Psoas muscle (tissue), 8 donors: ENCODE measurements at places on chromosomes 2 and 18.

DNA sequence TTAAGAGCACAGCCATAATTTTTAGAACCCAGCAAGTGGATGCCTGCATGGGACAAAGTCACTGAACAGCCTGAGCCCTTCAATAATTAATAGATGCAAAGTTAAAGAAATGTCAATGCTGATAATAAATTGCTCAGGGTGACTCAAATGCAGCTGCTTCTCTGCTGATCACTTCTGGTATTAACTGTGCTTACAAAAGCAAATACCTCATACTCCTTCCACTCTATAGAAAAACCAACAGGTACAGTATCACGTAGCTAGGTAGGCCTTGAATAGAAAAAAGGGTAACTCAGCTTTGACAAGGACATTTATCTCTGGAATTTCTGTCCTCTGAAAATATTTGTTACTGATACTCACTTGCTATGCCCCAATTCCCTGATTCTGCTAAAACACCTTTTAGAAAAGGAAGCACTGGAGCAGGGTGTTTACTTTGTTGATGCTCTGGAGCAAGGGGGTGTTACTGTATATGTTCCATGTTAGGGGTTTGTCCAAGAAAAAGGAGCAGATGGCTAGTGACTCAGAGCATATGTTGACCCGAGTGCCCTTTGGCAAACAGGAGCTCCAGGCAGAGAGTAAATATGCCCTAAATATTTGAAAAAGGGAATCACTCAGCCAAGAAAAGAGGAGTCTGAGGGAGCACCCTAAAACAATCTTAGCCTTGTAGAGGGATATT, 59.1 kb upstream of the RTN4 start:
- DNase-seq = no peak

DNA sequence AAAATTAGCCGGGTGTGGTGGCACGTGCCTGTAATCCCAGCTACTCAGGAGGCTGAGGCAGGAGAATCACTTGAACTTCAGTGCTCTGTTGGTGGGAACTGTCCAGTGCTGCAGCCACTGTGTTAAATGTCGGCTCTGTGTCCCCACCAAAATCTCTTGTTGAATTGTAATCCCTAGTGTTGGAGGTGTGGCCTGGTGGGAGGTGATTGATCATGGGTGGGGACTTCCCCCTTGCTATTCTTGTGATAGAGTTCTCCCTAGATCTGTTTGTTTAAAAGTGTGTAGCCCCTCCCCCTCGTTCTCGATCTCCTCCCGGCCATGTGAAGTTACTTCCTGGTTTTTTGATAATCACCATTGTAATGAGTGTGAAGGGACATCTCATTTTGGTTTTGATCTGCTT, 9.8 kb upstream of the RPL31 start:
- DNase-seq = no peak

DNA sequence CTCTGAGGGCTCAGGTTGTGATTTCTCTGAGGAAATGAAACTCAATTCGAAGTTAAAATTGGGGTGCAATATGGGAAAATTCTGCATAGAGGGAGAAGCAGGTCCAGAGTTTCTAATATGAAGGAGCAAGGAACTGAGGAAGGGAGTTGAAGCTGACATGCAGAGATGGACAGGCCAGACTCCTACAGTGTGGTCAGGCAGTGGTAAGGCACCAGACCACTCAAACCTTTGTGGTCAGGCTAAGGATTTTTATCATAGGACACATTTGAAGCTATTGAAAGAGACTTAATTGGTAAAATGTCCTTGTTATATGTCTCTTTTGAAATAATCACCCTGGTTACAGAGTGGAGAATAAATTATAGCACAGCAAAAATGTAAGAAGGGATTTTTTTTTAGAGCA, 1074.8 kb upstream of the CDH2 start:
- DNase-seq = no peak

DNA sequence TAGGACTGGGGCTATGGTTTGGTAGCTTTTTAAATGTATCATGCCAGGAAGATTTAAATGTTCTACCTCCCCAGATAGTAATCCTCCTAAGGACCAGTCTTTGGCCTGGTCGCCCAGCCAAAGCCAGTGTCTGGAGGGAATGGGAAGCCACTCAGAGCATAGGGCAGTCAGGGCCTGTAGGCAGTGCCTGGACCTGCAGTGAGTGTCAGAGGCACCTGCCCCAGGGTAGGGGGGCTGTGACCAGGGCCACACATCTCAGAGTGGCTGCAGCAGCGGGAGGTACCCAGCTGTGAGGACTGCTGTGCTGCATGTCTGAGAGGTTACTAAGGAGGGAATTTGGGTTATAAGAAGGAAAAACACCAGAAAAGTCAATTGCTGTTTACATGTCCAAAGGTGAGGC, 57.7 kb downstream of the MYT1L start:
- no peak for DNase-seq

DNA sequence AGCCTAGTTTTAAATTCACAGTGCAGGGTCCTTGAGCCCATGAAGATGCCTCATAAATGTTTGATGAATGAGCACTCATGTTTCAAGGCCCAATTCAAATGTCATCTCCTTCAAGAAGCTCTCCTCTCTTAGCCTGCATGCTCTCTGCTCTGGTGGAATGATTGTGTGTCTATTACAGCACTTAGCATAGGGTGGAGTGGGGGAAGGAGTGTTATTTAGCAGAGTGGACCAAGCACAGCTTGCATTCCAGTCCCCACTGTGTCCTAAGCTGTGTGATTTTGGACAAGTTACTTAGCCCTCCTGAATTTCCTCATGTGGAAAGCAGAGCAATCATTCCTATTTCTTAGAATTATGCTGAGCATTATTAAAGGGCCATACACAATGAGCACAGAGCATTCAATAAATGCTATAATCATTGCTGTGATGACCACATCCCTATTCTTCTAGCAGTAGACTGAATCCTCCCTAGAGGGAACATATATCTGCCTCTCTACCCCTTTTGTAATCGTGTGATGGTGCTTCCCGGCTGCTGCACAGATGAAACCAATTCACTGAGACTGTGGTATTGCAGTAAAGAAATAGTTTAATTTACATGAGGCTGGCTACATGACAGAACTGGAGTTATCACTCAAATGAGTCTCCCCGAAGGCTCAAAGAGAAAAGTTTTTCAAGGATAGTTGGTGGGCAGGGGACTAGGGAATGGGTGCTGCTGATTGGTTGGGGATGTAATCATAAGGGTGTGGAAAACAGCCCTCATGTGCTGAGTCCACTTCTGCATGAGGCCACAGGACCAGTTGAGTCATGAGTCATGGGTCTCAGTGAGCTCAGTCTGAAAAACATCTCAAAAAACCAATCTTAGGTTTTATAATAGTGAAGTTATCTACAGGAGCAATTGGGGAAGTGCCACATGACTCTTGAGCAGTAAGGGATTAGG, 173.4 kb upstream of the NDUFV2 start:
- DNase-seq = no peak

DNA sequence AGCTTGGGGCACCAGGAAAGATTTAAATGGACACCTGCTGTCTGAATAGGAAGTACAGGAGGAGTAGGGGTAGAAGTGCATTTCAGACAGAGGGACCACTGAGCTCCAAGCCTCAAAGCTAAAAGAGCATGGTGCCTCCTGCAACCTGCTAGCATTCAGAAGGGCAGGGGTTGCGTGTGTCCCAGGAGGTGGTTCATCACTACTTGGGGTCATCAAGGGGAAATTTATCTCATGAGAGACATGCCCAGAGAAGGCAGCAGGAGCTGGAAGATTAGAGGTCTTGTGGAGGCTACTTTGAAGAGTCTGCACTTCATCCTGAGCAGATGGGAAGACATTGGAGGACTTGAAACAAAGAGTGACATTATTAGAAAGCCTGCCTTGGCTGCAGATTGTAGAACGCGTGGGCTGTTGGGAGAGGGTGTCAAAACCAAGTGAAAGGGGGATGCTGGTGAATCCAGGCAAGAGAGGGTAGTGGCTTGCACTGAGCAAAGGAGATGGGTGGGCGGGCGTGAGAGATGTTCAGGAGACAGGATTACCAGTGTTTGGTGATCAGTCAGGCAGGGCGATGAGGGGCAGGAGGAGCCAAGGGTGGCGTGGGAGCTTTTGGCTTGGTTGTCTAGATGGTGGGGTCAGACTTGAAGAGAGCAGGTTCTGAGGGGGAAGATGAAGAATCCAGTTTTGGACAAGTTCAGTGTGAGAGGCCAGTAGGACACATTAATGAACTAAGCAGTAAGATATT, 154.0 kb downstream of the DYSF start:
- no peak for DNase-seq

DNA sequence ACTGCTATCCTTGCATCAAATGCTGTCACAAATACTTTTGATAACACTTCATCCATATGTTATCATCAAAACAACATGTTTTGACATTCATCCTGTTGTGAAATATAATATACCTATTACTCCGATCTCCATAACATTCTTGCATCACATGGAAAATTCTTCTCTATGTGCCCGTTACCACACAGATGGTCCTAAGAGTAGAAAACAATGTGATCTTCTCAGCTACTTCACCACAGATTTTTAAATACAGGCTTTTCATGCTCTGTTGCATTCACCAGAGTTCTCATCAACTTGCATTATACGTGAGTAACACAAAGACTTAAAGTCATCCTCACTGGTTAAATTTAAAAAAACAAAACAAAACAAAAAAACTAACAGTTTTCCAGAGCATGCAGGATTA, 1603.3 kb upstream of the ZEB2 start:
- DNase-seq = no peak

GRCh38 chr18:48776156-48776555, 174.6 kb downstream of the SMAD7 start:
- DNase-seq = peak; percentile 39

- DNase-seq = no peak
Observed at GRCh38 chr2:234447963-234448362, 48.9 kb downstream of the ARL4C start.

- no peak for DNase-seq
Observed at GRCh38 chr2:73081181-73081671, 9.7 kb upstream of the SFXN5 start.

DNA sequence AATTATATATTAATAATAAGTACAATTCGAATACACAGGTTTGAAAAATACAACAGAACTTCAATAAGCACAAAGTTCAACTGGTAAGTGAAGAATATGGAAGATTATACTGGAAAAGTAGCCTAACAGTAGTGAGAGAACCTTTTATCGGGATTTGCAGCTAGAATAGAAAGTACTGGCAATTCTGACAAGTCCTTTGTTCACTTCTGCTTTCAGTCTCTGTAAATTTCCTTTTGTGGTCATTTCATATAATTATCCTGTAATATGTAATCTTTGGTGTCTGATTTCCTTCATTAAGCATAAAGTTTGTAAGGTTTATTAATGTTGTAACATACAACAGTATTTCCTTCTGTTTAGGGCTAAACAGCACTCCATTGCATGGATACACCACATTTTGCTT, 67.2 kb downstream of the CUL3 start:
- DNase-seq = no peak

GRCh38 chr18:79395308-79395640, 456 bp upstream of the NFATC1 start:
- no peak for DNase-seq

- no peak for DNase-seq
Observed at GRCh38 chr18:40607542-40608148, 1347.4 kb upstream of the PIK3C3 start.

DNA sequence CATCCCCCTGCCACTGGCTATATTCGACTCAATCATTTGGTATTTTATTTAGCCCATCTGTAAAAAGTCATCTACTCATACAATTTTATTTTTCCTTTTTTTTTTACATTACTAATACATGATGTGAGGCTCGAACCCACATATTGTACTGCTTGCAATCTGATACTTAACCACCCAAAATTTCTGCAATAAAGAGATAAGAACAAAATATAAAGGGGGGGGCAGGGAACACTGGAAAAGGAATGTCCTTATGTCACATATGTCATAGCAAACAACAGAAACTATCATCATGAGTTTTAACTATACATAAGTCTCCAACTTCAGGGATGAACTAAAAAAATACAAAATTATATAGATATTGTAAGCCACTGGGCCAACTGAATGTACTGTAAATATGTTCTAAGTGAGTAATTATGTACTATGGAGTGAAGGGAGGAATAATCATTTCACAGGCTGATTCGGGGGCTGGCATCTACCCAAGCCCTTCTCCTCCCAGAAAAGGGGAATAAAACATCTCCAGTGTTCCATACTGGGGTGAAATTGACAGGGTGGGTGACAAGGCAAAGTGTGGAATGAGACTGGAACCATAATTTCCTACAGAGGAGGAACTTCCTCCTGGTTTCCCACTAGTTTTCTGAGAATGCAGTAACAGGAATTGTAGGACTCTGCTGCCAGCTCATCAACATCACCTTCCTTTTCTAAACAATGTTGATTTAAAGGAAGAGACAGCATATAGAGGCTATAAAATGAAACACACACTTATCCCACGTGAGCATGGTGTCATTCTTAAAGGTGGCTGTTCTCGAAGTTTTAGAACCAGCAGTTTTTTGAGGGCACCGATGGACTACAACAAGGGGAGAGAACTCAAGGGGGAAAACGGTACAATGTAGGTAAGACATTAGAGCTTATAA, 79.5 kb downstream of the FARSB start:
- no peak for DNase-seq

GRCh38 chr2:40430776-40431599, 20.9 kb downstream of the SLC8A1 start:
- no peak for DNase-seq

GRCh38 chr2:37321029-37321682, 3.5 kb downstream of the PRKD3 start:
- no peak for DNase-seq

GRCh38 chr2:240286596-240286995, 146.1 kb upstream of the OTOS start:
- DNase-seq = no peak

DNA sequence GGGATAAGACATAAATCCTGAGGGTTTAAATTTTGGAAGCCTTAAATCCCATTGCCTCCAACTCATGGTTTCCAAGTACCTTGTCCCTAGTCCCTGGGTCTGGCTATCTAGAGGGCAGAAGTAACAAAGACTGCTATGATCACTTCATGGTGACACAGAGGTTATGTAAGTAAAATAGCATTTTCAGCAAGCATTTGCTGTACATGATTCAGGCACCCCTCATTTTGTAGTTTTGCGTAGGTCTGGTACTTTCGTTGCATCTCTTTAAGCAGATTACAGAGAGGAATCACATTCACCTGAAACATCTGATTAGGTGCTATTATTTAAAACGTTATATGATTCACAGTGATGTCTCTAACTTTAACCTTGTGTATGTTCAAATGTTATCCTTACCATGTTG, 480.1 kb downstream of the XIRP2 start:
- DNase-seq = no peak

DNA sequence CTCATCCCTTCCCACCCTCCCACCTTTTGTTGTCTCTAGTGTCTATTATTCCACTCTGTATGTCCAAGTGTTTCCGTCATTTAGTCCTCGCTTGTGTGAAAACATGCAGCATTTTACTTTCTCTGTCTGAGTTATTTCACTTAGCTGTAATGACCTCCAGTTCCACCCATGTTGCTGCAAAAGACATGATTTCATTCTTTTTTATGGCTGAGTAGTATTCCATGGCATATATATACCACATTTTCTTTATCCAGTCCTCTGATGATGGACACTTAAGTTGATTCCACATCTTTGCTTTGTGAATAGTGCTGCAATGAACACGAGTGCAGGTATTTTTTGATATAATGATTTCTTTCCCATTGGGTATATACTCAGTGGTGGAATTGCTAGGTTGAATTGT, 296.7 kb downstream of the MBD5 start:
- no peak for DNase-seq

- no peak for DNase-seq
Observed at GRCh38 chr2:152089238-152089637, 9.6 kb downstream of the CACNB4 start.
